ENCODE measurements at places on chromosomes 1 and 21.

GRCh38 chr1:200665861-200666260, 3.8 kb downstream of the DDX59 start:
- DNase-seq = no peak

- DNase-seq = no peak
Observed at GRCh38 chr1:117793413-117793812, 136.0 kb downstream of the GDAP2 start.

GRCh38 chr1:118244194-118244593, 59.2 kb upstream of the SPAG17 start:
- no peak for DNase-seq

DNA sequence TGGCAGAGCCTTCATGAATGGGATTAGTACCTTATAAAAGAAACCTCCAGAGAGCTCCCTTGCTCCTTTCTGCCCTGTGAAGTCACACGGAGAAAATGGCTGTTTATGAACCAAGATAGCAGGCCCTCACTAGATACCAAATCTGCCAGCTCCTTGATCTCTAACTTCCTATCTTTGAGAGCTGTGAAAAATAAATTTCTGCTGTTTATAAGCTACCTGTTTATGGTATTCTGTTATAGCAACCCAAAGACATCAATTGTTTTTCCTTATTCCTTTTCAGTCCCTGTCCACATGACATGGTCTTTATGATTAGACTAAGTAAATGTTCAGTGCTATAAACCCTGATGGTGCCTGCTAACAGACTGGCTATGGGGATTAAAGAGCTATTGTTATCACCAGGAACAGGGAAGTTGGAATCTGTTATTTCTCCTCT, 9.7 kb upstream of the STIL start:
- DNase-seq = no peak

DNA sequence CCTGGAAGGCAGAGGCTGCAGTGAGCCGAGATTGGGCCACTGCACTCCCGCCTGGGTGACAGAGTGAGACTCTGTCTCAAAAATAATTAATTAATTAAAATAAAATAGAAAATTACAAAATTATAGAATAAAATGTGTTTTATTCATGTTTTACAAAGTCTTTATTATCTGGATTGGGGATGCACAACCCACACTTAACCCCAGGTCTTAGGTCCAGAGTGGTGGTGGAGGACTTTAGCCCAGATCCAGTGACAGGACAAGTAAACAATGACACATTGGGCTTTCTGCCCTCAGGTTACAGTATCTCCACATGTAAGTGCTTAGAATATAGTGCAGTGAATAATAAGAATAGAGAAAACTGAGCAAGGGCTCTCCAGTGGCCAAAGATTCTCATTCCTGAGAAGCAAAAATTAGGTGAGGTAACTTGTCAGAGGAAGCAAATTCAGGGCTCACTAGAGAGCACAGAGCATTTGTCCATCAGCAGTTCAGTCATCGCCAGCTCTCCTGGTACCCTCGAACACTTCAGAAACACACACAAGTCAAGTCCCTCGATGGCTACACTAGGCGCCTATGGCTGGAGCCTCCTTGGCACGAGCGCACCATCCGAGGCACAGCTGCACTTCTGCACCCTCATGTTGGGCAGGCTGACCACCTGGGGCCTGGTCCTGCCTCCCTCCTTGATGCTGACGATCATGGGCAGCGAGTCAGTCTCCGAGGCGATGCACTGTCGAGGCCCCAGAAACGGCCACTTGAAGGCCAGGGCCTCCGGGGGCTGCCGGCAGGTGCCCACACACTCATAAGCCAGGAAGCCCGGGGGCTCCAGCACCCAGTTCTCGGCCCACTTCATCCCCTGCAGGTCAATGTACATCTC, 2.6 kb downstream of the LEFTY1 start:
- DNase-seq = no peak

DNA sequence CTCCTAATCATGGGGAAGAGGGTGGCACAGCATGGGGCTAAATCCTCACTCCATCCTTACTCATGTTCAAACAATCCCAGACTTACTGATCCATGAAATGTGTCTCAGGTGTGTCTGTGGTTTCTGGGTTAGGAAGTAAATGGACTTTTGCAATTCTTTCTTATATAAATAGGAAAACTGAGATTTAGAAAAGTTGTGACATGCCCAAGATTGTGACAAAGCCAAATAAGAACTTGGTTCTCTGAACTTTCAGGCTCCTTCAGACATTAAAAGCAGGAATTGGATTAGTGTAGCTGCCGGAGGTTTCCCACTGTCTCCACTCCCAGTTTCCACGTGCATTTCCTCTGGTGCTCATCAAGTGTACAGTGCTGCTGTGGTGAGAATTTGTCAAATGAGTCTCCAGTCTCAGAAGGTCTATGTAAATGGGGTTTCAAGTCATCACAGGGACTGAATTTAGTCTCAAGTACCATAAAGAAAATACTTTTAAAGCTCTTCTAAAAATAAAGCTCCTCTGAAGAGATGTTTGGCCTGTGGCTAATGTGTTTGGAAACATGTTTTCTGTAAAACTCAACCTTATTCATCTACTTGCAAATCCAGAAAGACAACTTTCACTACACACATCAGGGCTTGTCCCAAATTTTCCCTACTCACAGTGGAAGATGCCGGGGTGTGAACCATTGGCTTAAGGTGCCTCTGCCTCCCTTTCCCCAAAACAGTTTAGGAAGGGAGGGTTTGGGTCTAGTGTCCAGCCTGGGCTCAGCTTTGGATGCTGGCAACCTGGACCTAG, 115.2 kb downstream of the NGF start:
- DNase-seq = no peak

Data from stimulated activated CD4-positive, alpha-beta T cell treated with anti-CD3 and anti-CD28 coated beads, TNF-alpha, amount 100 ng/mL, for 48 hours (primary cell).